ENCODE measurements at places on chromosomes 2 and 18.

DNA sequence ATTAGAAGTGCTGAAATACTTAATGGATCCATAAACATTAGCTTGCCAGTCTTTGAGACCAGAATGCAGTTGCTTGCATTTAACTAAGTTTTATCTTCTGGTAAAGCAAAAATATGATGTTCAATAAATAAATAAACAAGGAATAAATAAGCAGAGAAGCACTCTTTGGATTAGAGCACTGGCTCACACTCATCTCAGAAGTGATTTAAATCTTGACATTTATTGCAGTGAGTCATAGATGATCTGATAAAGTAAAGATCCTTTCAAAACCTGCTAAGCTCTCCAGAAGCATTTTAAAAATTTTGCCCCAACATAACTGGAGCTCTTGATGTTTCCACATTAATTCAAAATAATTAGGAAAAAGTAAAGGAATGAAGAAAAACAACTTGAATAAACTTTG lies 66.8 kb downstream of the KYNU start:
- no peak for DNase-seq

GRCh38 chr2:196219671-196220070 lies 48.3 kb upstream of the STK17B start:
- no peak for DNase-seq

GRCh38 chr2:58732999-58733398 lies 491.9 kb upstream of the FANCL start:
- DNase-seq, result no peak

GRCh38 chr2:69335311-69335710 lies 51.7 kb downstream of the GFPT1 start:
- no peak for DNase-seq

DNA sequence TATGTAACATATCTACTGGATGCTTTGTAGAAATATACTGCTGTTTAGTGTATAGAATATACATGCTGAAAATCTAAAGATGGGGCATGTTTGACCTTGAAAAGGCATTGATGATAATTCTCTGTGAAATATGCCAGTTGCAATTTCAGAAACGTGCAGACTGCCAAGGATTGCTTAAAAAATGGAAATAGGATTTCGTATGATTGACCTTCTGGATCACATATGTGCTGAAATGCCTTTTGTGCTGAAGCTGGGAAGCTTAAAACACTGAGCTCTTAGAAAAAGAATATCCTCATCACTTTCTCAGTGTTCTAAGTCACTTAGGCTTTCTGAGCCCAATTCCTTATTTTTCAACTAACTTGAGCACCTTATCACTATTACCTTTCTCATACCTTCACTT lies 14.3 kb downstream of the NYAP2 start:
- DNase-seq, result no peak

- DNase-seq, result no peak
These were observed 175.6 kb downstream of the EN1 start for GRCh38 chr2:118671701-118672454.

DNA sequence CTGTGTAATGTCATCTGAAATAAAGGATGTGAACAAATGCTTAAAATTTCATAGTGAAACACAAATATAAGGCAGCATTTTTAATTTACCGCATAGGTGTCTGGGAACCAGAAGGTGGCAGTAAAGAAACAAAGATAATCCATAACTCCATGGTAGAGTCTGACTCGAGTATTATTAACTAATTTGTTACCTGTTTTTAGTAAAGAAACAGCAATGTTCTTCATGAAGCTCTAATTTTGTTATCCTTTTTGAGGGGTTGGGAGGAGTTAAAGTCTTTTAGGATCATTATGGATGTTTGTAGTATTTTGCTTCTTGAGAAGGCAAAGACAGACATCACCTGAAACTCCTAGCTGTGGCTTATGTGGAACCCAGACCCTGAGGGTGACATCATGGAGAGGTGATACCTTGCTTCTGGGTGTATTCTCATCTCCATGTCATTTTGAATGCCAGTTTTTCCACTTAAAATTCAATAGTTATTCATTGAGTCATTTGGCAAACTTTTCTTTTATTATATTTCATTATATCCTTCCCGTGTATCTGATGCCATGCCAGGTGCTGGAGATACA lies 286.2 kb upstream of the EPAS1 start:
- DNase-seq, result no peak

DNA sequence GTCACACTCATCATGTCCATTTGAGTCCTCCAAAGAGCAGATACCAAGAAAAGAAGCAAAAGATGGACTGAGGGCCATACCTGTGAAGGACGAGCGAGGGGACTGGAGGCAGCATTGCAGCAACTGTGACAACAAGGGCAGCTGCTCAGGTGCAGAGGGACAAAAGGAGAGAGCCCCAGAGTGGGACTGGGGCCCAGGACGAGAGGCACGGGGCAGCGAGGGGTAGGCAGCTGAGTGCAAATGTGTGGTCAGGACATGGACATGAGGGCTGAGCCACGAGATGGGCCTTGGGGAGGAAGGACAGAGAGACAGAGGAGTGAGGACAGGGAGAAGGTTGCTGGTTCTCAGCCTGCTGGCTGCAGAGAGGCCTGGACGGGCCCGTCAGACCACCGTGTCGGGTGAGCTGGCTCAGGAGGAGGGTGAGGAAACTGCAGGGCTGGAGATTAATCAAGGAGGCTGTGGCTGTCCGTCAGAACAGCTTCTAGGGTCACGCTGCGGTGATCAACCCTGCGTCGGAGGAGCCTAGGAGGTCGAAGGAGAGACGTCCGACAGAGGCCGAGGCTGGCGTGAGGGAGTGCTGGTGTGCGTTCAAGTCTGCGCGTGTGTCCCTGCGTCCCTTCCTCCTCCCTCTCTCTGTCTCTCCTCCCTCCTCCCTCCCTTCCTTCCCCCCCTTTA lies 206.8 kb upstream of the HDAC4 start:
- DNase-seq, result no peak

DNA sequence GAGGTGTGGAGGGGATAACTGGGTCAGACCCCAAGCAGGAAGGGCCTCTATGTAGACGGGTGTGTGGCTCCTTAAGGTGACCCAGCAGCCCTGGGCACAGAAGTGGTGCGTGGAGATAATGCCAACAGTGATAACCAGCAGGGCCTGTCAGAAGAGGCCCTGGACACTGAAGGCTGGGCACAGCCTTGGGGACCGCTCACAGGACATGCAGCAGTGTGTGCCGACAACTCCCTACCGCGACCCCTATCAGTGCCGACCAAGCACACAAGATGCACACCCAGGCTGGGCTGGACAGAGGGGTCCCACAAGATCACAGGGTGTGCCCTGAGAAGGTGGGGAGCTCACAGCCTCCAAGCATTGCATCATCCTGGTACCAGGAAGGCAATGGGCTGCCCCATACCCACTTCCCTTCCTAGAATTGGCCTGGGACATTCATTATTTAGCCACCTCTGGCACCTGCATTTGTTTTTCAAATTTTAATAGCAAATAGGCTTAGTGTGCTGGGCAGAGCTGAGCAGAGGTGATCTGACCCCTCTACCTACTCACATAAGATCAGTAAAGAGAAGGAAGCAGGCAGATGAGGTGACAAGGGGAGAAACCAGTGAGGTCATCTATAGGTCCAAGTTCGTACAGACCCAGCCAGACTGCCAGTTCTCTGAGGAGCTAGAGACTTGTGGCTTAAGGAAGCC lies 55.2 kb downstream of the BCL11A start:
- no peak for DNase-seq

- no peak for DNase-seq
These were observed 331.4 kb upstream of the NETO1 start for GRCh38 chr18:73199151-73199550.

DNA sequence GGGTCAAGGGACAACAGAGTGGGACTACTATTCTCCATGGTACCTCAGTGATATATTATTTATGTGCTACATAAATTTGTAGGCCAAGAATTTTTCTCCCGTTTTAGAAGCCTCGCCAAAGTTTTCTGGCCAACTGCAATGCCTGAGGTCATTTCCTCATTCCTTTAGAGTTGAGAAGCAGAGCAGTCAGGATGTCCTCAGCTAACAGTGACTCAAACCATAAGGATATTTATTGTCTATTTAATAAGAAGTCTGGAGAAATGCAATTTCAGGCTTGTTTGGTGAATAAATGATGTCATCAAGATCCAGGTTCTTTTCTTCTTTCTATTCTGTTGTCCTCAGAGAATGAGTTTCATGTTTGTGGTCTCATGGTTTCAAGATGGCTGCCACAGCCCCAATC lies 91.0 kb downstream of the ADCYAP1 start:
- no peak for DNase-seq

- DNase-seq, result no peak
These were observed 42.1 kb upstream of the EHBP1 start for GRCh38 chr2:62663411-62663810.

GRCh38 chr18:43442571-43442970 lies 165.3 kb upstream of the SYT4 start:
- DNase-seq, result no peak

DNA sequence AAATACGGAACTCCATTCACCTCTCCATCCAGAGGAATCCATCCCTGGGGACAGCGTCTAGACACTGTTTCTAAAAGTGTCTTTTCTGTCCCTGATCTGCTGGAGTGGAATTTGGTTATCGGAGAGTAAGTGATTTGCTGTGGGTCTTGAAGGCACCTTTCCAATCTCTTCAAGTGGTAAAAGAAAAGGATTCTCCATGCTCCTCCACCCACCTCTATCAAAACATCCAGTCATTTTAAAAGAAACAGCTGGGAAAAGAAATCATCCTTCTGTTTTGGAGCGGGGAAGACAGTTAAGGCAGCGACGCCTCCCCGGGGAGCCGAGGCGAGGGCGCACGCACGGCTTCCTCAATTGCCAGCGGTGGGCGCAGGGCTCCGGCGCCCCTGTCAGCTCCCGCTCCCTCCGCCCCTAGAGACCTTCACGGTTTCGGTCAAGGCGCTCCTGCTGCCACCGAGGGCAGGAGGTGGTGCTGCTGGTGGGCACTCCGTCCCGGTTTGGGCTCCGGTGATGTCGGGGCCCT lies 547 bp downstream of the SLC35F5 start:
- peak; percentile 52 for DNase-seq

- DNase-seq, result no peak
These were observed 25.5 kb downstream of the TWIST2 start for GRCh38 chr2:238873381-238873801.

DNA sequence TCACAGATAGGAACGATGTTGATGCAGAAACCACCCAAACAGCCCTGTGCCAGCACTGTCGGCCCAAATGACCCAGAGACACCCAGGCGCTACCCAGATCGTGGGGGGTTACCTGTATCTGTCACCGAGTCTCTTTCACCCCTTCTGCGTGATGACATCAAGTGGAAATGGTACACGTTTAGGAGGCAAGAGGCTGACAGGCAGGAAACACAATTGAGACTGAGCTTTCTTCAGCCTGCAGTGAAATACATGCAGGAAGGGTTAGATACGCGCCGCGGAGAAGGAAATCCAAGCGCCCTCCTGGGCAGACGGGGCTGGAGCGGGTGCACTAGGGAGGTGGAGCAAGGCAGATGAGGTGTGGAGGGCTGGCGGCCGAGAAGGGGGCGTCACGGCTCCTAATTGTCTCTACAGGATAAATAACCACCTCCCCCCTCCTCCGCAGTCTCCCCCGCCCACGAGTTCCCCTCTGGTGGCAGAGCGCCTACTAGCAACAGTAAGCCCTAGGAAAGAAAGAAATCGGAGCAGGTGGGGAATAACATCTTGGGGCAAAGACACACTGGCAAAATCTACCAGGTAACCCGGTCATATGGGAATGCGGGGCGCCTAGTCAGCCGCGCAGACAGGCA lies at the start of gene RNF152:
RNF152 (minus strand) TSS at position 325 of the 626 bp plus-strand sequence. CDS start 76,544 bp downstream, outside the sequence.
- DNase-seq, result no peak

DNA sequence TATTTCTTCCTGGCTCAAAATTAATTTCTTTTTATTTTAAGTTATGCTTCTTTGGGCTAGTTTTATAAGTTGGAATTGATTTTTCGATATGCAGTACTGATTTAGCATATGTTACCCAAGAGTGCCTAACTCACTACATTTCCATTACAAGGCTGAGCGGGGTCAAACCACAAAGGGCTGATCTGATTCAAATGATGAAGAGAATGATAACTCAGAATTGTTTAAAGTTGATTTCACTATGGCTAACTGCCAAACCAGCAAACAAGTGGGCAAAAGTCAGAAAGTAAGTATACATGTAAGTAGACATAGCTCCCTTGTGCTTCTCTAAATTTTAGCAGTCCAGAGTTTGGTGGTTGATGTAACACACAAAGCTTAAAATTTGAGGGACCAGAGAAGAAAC lies 35.6 kb downstream of the RAD51AP2 start:
- no peak for DNase-seq

Data from stimulated activated CD4-positive, alpha-beta T cell treated with anti-CD3 and anti-CD28 coated beads, Interleukin-2, amount 100 ng/mL, for 24 hours (primary cell).